ENCODE measurements at places on chromosomes 1 and 21.

DNA sequence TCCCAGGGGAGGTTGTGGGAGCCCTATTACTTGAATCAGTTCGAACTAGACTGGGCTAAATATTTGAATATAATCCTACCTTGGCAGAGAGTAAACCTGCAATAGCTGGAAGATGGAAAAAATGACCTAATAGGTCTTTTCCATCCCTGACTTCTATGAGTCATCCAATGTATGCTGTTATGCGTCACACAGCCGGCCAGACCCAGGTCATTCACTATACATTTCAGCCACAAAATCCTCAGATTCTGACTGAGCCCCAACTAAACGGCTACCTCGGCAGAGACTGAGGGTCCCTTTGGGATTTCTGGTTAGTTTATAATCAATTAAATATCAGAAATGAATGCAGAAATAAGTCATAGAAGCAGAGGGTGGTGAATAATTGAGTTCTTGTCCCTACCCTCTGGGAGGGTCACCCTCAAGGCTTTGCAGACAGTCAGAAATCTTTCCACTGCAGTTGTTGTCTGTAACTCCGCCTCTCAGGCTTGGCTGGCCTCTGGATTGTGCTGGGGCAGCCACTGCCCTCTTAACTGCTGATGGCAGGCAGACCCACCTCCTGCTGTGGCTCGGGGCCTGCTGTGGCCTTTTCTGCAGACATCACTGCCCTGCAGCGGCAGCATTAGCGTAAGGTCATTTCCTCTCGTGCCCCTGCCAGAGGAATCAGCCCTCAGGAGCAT, 240.5 kb downstream of the TGFB2 start:
- DNase-seq: no peak
- H3K27ac ChIP-seq: no peak overlapping the region
- no peaks in the 10 kb centered on the region for H3K27me3 ChIP-seq
- H3K4me3 ChIP-seq: no peak overlapping the region
- no peaks in the 10 kb centered on the region for H3K36me3 ChIP-seq
- peaks cover 14% of the 10 kb centered on the region for H3K4me1 ChIP-seq

GRCh38 chr1:147608596-147608995, 61.7 kb downstream of the ACP6 start:
- H3K4me3 ChIP-seq: no peak overlapping the region
- no peak overlapping the region for H3K27ac ChIP-seq
- peaks cover 11% of the 10 kb centered on the region for H3K4me1 ChIP-seq
- no peak for DNase-seq

DNA sequence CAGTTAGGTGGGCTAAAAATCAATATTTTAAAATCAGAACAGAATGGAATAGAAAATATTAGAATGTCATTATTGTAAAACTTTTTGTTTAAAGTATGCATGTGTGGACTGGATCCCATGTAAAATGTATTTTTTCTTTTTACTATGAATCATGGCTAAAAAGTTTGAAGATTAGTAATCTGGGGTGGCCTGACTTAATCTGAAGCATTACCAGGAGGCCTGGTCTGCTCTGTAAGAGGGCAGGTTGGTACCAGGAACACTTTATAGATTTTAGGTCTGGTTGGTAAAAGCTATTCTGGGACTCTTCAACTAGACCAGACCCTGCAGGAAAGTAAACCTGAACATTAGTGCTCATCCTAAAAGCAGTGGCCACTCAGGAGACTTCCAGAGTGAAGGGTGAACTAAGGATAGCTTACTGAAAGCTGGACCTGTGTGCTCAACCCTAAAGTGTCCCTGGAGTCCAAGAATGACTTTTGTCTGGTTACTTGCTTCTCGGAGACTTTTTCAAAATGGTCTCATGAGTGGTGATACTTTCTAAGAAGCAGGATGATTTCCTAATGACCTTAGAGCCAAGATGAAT, 16.5 kb downstream of the RGL1 start:
- DNase-seq: no peak
- no peaks in the 10 kb centered on the region for H3K27me3 ChIP-seq
- peaks cover 32% of the 10 kb centered on the region for H3K4me1 ChIP-seq
- no peak overlapping the region for H3K4me3 ChIP-seq
- no peaks in the 10 kb centered on the region for H3K36me3 ChIP-seq

GRCh38 chr21:21183092-21183491, 184.9 kb downstream of the NCAM2 start:
- no peaks in the 10 kb centered on the region for H3K36me3 ChIP-seq
- no peak overlapping the region for H3K4me3 ChIP-seq
- DNase-seq: no peak
- H3K4me1 ChIP-seq: no peaks in the 10 kb centered on the region
- no peaks in the 10 kb centered on the region for H3K27me3 ChIP-seq
- no peak overlapping the region for H3K27ac ChIP-seq

- peaks cover 41% of the 10 kb centered on the region for H3K27me3 ChIP-seq
- no peak for DNase-seq
- peaks cover 28% of the 10 kb centered on the region for H3K4me1 ChIP-seq
- H3K36me3 ChIP-seq: no peaks in the 10 kb centered on the region
These were observed 5.2 kb downstream of the FOXD3 start for GRCh38 chr1:63327417-63328054.

GRCh38 chr1:230517786-230518185, 91.7 kb upstream of the PGBD5 start:
- no peaks in the 10 kb centered on the region for H3K4me1 ChIP-seq
- H3K27ac ChIP-seq: no peak overlapping the region
- no peaks in the 10 kb centered on the region for H3K27me3 ChIP-seq
- no peak for DNase-seq
- H3K4me3 ChIP-seq: no peak overlapping the region
- no peaks in the 10 kb centered on the region for H3K36me3 ChIP-seq

GRCh38 chr1:153393926-153394325, 3.1 kb upstream of the S100A8 start:
- H3K4me1 ChIP-seq: no peaks in the 10 kb centered on the region
- no peaks in the 10 kb centered on the region for H3K27me3 ChIP-seq
- DNase-seq: no peak
- no peak overlapping the region for H3K27ac ChIP-seq
- H3K4me3 ChIP-seq: no peak overlapping the region

Data from thoracic aorta (tissue), 2 donors.